ENCODE measurements at places on chromosomes 11 and 22.

- DNase-seq: no peak
Measured at GRCh38 chr11:91406009-91406408, 818.6 kb upstream of the FAT3 start.

DNA sequence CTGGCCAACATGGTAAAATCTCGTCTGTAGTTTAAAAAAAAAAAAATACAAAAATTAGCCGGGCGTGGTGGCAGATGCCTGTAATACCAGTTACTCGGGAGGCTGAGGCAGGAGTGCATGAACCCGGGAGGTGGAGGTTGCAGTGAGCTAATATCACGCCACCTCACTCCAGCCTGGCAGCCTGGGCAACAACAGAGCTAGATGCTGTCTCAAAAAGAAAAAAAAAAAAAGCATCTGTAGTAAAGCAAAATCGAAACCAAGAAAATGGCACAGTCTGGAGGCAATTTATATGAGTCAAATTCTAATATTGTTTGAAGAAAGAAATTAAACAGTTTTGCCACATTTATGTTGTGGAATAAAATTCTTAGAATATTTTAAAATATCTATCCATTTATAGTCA, 365.0 kb upstream of the CHORDC1 start:
- DNase-seq: no peak

GRCh38 chr11:16120008-16120407, 236.3 kb downstream of the SOX6 start:
- no peak for DNase-seq

GRCh38 chr11:39732001-39732400, 1727.5 kb downstream of the LRRC4C start:
- DNase-seq: no peak

DNA sequence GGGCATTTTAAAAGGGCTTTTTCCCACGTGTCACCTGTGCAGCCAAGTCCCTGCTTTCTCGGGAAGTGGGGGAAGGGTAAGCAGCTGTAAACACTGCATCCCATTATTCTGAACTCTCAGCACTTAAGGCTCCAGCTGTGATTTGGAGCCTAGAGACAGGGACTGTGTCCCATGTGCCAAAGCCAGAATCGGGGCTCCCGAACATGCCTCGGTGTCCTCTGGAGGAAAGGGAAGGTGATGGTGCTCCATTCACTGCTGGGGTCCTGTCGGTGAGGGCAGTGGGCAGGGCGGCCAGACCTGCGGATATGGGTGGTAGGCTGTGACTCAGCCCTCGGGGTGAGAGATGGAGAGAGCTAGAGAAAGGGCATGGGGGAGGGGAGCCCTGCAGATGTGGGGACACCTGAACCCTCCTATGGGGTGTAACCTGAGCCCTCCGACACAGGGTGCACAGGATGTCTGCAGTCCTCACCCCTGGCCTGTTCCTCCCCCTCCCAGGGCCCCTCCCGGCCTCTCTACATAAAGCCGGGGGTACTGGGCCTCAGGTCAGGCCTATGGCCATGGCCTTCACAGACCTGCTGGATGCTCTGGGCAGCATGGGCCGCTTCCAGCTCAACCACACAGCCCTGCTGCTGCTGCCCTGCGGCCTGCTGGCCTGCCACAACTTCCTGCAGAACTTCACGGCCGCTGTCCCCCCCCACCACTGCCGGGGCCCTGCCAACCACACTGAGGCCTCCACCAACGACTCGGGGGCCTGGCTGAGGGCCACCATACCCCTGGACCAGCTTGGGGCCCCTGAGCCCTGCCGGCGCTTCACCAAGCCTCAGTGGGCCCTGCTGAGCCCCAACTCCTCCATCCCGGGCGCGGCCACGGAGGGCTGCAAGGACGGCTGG, 31.8 kb downstream of the CAPN1 start:
- no peak for DNase-seq

DNA sequence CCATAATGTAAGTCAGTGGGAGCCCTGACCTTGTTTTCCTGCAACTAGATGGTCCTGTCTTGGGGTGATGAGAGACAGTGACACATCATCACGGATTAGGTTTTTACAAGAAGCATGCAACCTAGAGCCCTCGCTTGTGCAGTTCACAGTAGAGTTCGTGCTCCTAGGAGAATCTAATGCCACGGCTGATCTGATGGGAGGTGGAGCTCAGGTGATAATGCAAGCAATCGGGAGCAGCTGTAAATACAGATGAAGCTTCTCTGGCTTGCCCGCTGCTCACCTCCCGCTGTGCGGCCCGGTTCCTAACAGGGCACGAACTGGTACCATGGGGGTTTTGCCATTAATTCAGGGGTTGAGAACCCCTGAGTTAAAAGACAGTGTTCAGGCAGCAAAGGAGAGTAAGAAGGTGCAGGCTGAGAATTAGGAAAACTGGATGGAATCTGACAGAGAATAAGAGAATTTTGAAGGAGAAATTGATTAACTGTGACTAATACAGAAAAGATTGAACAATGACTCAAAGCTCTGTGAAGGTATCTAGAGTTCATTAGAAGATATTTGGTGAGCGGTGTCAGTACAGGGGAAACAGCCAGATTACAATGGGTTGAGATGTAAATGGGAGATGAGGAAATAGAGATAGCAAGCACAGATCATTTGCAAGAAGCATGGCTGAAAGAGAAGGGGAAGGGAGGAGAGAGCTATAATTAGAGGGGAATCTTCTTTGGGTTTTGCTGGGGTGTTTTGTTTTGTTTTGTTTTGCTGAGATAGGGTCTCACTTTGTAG, 21.0 kb downstream of the WEE1 start:
- no peak for DNase-seq

DNA sequence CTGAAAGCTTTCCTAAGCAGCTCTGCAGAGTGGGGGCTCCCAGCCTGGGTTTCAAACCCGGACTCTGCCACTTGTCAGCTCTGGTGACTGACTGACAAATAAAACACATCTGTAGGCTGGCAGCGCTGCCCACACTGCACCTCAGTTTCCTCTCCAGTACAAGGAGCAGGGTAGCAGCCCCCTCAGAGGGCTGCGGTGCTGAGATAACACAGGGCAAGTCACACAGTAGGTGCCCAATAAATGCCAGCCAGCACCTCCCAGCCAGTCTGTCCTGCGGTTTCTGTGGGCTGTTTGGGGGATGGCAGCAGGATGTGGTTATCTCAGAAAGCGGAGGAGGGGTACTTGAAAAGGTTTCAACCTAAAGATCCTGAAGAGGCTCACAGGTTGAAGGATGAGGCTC, 1.5 kb downstream of the SYT12 start:
- no peak for DNase-seq

DNA sequence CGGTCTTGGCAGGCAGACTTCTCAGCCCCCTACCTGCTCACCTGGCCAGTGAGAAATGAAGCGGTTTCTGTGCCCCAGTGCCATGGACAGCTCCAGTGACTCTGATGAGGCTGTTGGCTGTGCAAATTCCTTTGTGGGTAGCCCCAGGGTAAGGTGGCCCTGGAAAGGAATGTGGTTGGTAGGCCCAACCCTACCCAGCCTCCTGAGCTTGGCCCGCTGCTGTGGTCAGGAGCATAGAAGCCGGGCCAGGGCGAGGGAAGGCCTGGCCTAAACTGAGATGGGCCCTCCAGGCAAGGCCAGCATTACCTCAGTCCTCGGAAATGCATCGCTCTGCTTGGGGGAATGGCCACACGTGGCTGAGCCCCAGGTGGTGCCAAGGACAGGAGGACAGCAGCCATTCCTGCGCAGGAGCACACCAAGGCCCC, 16.9 kb downstream of the DAGLA start:
- DNase-seq: no peak

DNA sequence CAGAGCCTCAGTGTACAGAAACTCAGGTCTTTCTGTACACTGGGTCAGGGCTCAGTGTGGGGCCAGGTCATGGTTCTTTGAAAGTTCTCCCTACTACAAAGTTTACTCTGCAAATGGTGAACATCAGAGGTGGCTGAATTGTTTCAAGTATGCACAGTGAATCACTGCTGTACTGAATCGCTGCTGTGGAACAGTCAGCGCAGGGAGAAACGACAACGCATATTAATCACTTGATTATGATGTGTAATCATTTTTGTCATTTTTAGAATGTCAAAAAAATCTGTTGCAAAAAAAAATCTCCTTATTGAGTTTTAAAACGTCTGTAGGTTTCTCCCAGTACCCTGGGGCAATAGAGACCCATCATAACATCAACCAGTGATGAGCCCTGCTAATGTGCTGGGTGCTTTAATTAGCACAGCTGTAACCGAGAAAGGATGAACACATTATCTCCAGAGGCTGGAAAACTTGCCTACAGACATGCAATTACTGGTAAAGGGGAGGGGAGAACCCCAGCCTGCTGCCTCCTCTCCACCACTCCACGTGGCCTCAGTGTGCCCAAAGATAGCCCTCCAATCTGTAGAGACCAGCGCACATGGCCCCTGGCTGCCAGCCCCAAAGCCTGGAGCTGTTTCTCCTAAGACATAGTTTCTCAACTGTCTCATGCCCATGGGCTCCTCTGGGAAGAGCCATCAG, 12.8 kb downstream of the ARRB1 start:
- no peak for DNase-seq

GRCh38 chr11:5284637-5285036, 14.9 kb upstream of the HBE1 start:
- no peak for DNase-seq

GRCh38 chr22:23678133-23678532, 12.7 kb upstream of the RGL4 start:
- DNase-seq: no peak

GRCh38 chr11:67194096-67194495, 72.2 kb upstream of the GRK2 start:
- DNase-seq: no peak

DNA sequence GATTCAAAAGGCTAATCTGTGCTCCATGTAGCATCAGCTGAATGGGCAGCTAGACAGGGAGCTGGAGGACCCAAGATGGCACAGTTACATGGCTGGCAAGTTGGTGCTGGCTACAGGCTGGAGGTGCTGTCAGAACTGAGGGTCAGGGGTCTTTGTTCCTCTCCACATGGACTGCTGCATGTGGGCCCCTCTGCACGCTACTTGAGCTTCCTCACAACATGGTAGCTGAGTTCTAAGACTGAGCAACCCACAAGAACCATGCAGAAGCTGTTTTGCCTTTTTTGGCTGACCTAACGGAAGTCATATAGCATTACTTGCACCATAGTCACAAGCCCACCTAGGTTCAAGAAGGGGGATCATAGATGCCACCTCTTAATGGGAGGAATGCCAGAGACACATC, 196.1 kb downstream of the GRIK4 start:
- DNase-seq: no peak

GRCh38 chr22:29359469-29359868, 28.9 kb downstream of the AP1B1 start:
- no peak for DNase-seq

DNA sequence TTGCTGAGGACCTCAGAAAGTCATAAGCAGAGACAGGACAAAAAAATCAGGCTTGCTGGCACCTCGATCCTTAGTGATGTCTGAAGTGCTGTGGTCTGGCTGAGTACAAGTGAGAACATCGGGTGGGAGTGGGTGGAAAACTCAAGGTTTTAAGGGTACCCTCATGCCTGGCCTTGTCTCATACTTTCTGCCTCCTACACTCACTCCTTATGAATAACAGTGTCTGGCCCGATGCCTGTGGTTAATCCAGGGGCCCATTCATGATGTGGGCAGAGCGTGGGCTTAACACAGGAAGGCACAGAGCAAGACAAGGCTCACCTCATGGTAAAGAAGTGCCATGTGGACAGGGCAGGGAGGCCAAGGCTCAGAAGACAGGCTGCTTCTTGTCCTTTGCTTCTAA, 11.0 kb upstream of the UCP3 start:
- DNase-seq: no peak

DNA sequence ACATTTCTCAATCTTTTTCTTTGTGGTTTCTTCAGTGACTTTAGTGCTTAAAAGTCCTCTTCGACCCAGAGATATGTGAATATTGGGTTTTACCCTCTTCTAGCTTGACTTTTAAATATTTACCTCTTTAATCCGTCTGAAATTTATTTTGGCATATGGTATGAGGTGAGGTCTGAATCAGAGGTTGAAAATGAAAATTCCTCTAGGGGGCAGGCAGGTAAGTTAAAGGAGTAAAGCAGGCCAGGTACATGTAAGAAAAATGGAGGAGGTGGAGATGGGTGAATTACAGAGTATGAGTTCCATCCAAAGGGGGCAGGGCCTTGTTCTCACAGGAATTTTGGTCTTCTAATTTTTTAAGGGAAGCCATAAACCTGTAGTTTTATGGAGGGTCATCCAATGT, 263.8 kb upstream of the NARS2 start:
- DNase-seq: no peak

DNA sequence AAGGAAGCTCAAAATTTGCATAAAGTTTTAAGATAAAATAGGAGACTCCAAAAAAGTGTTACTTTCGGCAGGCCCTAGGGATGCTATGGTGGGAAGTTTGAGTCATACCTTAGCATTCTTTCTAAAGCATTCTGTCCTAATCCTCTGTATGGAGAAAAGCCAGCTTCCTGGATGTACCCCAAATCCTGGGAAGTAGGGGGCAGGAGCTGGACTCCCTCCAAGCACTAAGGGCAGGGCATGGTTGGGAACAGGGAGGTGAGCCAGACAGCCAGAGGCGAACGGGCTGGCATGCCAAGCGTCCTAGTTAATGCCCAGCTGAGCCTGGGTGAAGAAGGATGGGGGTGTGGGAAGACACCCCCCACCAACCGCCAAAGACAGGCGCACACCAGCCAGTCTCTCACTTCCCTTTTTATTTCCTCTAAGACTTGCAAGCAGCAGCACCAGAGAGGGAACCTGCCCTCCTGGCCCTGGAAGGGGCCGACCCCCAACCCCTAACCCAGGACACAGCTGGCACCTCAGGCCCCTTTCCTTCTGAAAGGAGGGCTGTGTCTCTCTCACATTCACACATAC, 23.9 kb downstream of the RTN4RL2 start:
- DNase-seq: no peak

GRCh38 chr11:48103621-48104567, 112.7 kb upstream of the OR4B1 start:
- no peak for DNase-seq

GRCh38 chr11:124543145-124543544, 309 bp downstream of the OR8B12 start:
- DNase-seq: no peak

DNA sequence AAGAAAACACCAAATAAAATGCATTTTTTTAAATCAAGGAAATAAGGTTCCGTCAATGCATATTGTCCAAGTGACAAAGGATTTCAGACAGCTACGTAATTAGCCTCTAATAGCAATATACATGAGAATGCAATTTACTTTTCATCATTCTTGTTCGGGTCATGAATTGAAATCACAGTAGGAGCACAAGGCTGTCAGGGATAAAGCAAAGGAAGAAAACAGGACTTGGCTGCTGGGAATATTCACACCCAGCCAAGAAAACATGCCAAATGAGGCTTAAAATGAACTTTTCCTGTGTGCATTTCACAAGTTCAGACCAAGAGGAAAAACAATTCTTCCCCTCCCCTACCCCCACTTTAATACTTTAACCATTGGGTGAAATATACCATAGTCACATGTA, 188.6 kb downstream of the CWF19L2 start:
- DNase-seq: no peak

GRCh38 chr22:19776433-19777031, 16.0 kb downstream of the TBX1 start:
- DNase-seq: no peak

GRCh38 chr22:48083502-48083901, 1321.1 kb downstream of the TBC1D22A start:
- no peak for DNase-seq

GRCh38 chr22:33687464-33687863, 232.8 kb downstream of the LARGE1 start:
- DNase-seq: no peak

GRCh38 chr11:2415171-2415570, 14.6 kb downstream of the TSSC4 start:
- DNase-seq: no peak

GRCh38 chr11:14932447-14932846, 39.7 kb downstream of the CALCA start:
- DNase-seq: no peak

GRCh38 chr11:118658429-118659313, 20.8 kb downstream of the TREH start:
- no peak for DNase-seq

All from omental fat pad (tissue), 4 donors.